ENCODE measurements at places on chromosomes 1 and 21. TPM values are rescaled to one million over a fixed set of nuclear protein-coding genes. Genes with fewer than 3 reads are reported as not detected.

OR2L2 gene
- not detected for total RNA-seq

CCDC24 gene
- 4.5 TPM for total RNA-seq

LCE6A gene
- not detected for total RNA-seq

PLA2G5 gene
- total RNA-seq: 0.56 TPM

CASQ1 gene
- under 0.01 TPM for total RNA-seq

SUSD4 gene
- under 0.01 TPM for total RNA-seq

LRRC7 gene
- total RNA-seq: under 0.01 TPM

LYPLA2 gene
- total RNA-seq: 52.0 TPM

LCE2C gene
- not detected for total RNA-seq

WNT2B gene
- total RNA-seq: 3.4 TPM

PAQR7 gene
- 13.2 TPM for total RNA-seq

KANK4 gene
- not detected for total RNA-seq

KRTAP12-4 gene
- total RNA-seq: not detected

GUCA2B gene
- not detected for total RNA-seq

PCNX2 gene
- 40.0 TPM for total RNA-seq

TMEM201 gene
- total RNA-seq: 8.1 TPM

HJV gene
- total RNA-seq: not detected

FCRL4 gene
- total RNA-seq: not detected
